ENCODE measurements at places on chromosomes 5 and 9. TPM values are rescaled to one million over a fixed set of nuclear protein-coding genes. Genes with fewer than 3 reads are reported as not detected.

DNA sequence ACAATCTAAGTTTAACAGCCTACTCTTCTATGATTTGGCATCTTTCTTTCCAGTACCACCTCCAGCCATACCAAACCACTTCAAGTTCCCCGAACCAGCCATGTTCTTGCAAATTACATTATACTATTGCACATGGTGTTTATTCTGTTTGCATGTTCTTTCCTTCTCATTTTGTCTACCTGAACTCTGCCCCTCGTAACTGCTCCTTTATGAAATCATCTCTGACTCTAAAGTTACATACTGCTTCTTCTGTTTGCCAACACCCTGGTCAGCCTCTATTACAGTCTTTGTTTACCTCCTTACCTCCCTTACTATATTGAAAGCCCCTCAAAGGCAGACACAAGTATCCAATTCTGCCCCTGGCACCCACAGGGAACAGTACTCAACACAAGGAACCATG lies 6.0 kb downstream of the PPP6C start:
- DNase-seq, result no peak

DNA sequence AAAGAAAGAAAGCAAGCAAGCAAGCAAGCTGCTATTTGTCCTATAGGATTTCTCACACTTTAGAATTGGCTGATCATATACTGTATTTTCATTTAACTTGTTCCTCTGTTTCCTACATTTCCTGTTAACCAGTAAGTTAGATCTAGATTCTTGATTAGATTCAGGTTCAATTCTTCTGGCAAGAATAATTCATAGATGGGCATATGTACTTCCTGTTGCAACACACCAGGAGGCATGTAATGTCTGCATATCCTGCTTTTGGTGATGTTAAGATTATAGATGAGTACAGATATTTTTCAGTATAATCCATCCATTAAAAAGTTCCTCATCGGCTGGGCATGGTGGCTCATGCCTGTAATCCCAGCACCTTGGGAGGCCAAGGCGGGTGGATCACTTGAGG lies 10.8 kb upstream of the KIF27 start:
- no peak for DNase-seq

GRCh38 chr5:36619012-36619635 lies 12.7 kb downstream of the SLC1A3 start:
- DNase-seq, result no peak

The NKD2 gene
- total RNA-seq, result 2.1 TPM

The NPR3 gene
- total RNA-seq, result not detected

Measured in G401 (cell line).